ENCODE measurements at places on chromosomes 4 and X.
A peak's percentile ranks its signal among the peaks of the same experiment; 100 is the strongest.

DNA sequence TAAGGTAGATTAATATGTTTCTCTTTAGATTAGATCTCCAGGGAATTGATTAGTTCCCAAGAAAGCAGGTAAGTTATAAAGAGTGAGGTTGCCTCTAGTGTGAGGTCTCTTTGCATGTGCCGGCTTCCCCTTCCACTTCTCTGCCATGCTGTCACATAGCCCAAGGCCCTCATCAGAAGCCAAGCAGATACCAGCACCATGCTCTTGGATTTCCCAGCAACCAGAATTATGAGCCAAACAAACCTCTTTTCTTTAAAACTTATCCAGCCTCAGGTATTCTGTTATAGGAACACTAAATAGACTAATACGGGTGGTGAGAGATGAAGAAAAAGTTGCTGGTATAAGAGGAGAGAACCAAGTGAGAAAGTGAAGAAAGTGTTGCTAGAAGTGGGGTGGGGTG, 15.1 kb downstream of the ANKRD50 start:
- no peak for DNase-seq

GRCh38 chr4:22850055-22850454, 157.3 kb downstream of the GBA3 start:
- DNase-seq: no peak

GRCh38 chrX:72280321-72280845, 3.3 kb upstream of the RPS4X start:
- DNase-seq: no peak

DNA sequence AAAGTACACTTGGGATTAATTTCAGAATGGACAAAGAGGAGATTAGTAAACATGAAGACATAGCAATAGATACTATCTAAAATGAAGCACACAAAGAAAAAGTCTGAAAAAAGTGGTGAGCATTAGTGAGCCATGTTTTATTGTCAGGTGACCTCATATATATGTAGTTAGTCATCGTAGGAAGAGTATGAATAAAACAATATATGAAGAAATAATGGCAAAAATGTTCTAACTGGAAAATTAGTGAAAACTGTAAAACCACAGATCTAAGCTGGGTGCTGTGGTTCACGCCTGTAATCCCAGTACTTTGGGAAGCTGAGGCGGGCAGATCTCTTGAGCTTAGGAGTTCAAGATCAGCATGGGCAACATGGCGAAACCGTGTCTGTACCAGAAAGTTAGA, 67.9 kb downstream of the RBPJ start:
- no peak for DNase-seq

- DNase-seq: no peak
Observed at GRCh38 chr4:174928575-174929253, 10.6 kb downstream of the ADAM29 start.

- DNase-seq: no peak
Observed at GRCh38 chr4:118953276-118953675, 64.6 kb downstream of the SYNPO2 start.

DNA sequence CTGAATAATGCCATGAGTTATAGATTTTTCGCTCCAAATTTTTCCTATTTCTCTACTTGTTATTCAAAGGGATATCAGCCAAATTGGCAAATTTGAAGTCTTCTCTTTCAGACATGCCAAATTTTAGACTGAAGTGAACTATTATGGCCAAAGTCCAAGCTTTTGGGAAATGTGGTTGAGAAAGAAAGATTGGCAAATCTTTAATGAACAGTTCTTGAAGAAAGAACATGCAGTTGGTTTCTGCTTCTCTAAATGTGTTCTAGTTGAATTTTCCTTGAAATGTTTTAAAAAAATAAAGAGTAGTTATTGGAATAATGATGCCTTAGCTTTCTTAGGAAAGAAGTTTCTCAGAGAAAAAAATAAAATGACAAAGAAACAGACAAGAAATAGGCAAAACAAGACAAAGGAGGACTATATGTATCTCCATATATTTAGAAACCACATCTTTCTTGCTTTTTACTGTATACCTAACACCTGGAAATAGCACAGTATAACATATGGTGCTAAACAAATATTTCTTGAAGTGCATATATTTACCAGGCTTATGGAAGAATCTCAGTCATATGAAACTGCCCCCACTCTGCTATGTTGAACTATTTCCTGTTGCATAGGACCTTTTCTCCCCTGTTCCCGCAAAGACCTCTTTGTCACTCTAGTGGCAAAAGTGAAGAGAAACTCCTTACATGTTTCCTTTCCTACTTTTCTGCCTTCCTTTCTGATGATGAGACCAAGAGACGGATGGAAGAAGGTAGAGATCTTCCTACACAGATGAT, 250.0 kb downstream of the ARHGAP24 start:
- DNase-seq: peak; percentile 22

- no peak for DNase-seq
Observed at GRCh38 chrX:54166915-54167314, 16.1 kb downstream of the FAM120C start.

- DNase-seq: peak; percentile 13
Observed at GRCh38 chr4:56653461-56654237, 27.4 kb downstream of the HOPX start.

DNA sequence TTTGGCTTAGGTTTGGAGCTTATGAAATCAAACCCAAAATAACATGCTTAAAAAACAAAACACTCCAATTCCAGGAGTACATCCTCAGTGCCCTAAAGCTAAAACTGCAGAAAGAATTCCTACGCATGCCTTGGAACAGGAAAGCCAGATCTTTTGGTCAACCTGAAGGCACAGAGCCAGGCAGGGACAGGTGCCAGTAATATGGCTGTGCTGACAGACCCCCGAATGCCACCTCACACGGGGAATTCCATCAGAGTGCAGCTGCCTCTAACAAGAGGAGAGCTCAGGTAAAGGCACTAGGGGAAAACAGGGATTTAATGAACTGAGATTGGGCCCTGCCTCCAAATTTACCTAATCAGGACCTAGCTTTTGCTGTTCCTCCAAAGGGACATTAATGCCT, 77.1 kb downstream of the SHISA3 start:
- DNase-seq: no peak

DNA sequence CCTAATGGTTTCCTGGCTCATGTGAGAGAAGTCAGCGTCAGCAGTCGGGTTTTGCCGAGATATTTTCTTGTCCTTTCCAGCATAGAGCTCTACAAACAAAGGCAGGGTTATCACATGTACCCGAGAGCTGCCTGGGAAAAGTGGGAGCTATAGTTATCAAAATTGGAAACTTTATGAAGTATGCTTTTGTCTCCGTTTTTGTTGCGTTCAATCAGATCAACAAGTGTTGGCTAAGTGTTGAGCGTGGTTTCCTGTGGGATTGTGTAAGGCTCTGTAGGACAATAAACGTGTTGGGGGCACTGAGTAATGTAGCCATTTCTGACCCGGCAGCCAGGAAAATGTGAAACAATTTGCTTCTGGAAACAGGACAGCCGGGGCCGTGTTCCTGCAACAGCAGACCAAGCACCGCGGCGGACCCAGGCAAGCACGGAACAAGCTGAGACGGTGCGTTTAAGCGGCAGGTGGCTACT, at the start of gene BMX:
BMX (plus strand) TSS at position 311 of the 470 bp plus-strand sequence. CDS start 7,547 bp downstream, outside the sequence.
- no peak for DNase-seq

DNA sequence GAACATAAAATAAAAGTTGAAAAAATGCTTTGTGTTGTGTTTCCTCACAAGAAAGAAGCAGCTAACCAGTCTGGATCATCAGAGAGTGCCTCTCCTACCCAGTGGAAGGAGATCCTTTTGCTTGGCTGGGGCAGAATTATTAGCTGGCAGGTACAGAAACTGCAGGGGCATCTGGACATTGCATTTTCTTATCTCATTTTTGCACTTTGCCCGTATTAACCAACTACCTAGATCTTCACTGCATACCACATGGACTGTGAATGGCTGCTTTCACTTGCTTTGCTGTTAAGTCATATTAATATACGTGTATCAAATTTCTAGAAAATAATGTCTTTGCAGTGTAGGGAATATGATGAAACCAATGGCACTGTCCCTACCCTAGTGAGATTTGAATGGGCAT, 52.9 kb upstream of the PDGFRA start:
- no peak for DNase-seq

DNA sequence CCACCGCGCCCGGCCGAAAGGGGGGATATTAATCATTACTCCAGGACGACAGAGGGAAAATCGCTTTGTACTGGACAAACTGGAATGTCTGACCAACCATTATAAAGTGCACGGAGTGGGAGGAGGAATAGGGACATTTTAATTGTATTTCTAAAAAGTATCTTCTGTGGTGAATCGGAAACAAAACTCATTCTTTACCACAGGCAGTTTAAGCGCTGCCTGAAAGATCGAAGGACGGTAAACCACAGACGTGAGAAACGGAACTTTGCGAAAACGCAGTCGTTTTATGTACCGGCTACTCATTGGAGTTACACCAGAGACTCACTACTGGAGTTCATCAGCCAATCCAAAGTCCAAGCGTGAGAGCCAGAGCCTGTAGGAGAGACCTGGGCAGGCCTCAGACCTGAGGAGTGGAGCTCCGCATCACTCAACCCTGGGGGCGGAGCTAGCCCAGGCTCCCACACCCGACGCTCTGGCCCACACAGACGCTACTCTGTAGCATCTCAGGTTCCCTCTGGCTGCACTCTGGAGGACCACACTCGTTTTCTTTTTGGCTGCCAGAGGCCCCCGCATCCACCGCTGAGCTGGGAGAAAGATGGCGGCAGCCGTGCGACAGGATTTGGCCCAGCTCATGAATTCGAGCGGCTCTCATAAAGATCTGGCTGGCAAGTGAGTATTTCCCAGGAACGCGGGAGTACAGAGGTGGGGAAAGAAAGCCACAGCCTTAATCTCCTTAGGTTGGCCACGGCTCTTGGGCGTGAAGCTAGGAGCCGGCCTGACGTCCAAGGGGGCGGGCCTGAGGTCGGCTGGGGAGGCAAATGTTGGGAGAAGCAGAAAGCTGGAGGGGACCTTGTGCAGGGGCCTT, at the start of gene COPS4:
COPS4 (plus strand) TSS at position 554 of the 865 bp plus-strand sequence; CDS start at position 596, 42 bp downstream.
- DNase-seq: peak; percentile 100

GRCh38 chr4:110492522-110492921, 16.6 kb downstream of the ENPEP start:
- peak; percentile 70 for DNase-seq

DNA sequence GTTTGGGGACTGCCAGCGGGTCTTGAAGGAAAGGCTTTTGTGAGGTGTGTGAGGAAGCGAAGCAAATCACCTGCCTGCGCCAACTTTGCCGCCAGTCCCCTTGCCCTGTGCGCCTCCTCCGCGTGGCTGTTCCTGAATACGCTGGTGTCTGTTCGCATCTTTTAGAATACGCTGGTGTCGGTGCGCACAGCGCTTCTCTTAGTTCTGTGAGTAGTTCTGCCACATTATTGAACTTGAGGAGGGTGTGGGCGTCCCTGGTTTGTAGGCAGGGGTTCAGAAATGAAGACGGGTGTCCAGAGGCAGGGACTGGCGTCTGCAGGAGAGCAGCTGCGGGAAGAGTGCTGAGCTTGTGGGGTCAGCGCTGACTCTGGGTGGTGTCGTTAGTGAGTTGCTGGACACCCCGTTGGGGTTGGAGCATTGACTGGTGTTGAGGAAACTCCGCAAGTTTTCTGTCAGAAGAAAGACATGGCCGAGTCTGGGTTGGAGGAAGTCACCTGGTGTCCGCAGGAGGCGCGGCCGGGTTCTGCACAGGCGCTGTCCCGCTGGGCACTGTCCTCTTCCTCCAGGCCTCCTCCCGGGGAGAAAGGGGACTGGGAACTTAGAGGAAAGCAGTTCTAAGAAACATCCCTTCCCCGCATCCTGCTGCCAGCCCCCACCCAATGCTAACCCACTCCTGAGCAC, 930 bp downstream of the ZNF718 start:
- DNase-seq: peak; percentile 62

DNA sequence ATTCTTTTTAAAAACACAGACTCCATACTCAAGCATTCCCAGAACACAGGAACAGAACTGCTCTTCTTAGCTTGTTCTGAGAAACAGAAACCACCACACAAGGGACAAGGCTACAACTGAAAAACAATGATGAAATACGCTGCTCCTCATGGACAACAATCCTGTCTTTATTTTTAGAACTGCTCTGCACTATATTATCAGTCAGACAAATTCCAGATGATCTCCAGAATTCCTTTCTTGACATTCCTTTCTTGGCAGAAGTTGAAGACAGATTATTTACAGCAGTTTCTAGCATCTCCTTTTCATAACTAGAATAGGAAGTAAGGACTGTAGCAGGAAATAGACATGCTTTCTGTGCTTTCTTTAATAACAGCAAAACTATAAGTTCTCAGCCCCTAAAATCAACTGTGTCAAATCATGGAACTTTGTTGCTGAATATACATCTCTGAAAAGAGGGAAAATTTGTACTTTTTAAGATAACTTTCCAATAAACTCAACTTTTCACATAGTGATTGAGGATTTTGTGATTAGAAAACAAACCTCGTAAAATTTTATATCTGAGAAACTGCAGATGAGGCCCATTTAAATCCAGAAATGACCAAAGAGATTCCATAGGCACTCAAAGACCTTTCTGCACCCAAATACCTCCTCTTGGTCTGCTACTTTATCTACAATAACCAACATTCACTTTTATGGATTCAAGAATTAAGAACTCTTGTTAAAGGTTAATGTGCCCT, 35.9 kb downstream of the ANTXR2 start:
- no peak for DNase-seq

GRCh38 chr4:66640233-66640990, 904.9 kb downstream of the CENPC start:
- DNase-seq: no peak

- no peak for DNase-seq
Observed at GRCh38 chrX:132077414-132077813, 50.4 kb downstream of the FRMD7 start.

GRCh38 chr4:184163813-184164212, 53.9 kb downstream of the ENPP6 start:
- DNase-seq: peak; percentile 67

DNA sequence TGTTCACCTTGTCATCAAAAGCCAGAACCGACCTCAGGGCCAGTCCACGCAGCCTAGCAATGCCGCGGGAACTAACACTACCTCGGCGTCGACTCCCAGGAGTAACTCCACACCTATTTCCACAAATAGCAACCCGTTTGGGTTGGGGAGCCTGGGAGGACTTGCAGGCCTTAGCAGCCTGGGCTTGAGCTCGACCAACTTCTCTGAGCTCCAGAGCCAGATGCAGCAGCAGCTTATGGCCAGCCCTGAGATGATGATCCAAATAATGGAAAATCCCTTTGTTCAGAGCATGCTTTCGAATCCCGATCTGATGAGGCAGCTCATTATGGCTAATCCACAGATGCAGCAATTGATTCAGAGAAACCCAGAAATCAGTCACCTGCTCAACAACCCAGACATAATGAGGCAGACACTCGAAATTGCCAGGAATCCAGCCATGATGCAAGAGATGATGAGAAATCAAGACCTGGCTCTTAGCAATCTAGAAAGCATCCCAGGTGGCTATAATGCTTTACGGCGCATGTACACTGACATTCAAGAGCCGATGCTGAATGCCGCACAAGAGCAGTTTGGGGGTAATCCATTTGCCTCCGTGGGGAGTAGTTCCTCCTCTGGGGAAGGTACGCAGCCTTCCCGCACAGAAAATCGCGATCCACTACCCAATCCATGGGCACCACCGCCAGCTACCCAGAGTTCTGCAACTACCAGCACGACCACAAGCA, 898 bp downstream of the UBQLN2 start:
- DNase-seq: peak; percentile 22

GRCh38 chr4:152009983-152010709, 249.3 kb upstream of the GATB start:
- DNase-seq: no peak

GRCh38 chr4:140617499-140618248, 48.9 kb upstream of the UCP1 start:
- DNase-seq: peak; percentile 17

GRCh38 chrX:149799938-149800337, 18.2 kb downstream of the MAGEA9 start:
- DNase-seq: no peak
